Endothelial cell (in vitro differentiated cells): ENCODE measurements at places on chromosomes 2 and 18. TPM values are rescaled to one million over a fixed set of nuclear protein-coding genes. Genes with fewer than 3 reads are reported as not detected.

The SLC19A3 gene
- total RNA-seq, result 0.62 TPM

The RESP18 gene
- not detected for total RNA-seq

The COLEC11 gene
- total RNA-seq, result 2.3 TPM

The GYPC gene
- 154 TPM for total RNA-seq

The FRZB gene
- 90.8 TPM for total RNA-seq

The FSHR gene
- total RNA-seq, result not detected

The SH3YL1 gene
- 35.8 TPM for total RNA-seq

DNA sequence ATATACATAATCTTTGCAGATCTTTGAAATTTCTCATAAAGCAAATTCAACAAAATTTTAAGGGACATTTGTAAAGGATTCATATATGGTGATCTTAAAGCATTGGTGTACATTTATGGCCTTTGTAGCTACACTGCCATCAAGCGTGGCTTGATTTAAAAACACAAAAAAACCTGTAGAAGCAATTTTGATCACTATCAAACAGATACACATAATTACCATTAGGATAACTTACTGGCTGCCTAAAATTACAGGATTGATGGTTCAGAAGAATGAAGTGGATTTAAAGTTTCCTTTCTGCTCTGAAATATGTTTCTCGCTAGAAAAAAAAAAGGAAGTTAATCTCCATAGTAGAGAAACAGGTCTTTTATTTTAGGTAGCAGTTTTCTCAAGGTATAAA, 31.4 kb downstream of the MAPRE2 start:
- no peak for DNase-seq

- DNase-seq, result no peak
Measured at GRCh38 chr2:164710837-164711765, 89.8 kb upstream of the GRB14 start.

DNA sequence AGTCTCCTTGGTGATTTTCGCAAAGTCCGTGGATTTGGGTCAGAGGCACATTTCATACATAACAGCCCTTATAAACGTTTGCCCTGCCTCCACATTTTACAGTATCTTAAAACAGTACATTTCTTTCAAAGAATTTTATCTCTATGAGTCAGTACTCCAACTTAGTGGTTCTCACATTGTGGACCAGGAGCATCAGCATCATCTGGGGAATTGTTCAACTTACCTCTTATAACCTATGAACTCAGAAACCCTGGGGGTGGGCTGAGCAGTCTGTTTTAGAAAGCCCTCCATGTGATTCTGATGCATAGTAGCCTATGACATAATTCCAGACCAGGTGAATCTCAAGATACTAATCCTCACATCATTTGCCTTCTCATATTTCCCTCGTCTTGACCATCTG, 12.4 kb downstream of the SUPT7L start:
- DNase-seq, result no peak

DNA sequence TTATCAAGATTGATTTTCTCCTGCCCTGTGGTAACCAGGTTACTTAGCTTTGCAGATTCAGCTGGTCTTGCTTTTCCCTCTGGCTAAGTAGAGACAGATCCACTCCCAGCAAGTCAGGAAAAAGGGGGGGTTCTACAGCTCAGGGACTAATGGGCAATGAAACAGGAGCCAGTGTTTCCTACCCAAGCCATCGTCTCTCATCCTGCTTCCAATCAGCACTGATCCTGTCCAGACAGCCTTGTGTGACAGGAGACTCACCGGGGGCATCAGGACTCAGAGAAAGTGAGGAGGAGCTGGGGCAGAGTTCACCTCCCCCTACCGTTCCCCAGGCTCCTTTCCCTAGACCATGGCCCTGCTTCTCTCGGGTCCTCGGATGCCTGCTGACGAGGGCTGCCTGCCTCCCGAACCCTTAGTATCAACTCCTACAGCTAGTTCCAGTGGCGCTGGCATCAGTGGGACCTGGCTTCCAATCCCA, 307.6 kb downstream of the ALK start:
- DNase-seq, result no peak

GRCh38 chr18:51074605-51075004, 44.6 kb downstream of the SMAD4 start:
- no peak for DNase-seq

DNA sequence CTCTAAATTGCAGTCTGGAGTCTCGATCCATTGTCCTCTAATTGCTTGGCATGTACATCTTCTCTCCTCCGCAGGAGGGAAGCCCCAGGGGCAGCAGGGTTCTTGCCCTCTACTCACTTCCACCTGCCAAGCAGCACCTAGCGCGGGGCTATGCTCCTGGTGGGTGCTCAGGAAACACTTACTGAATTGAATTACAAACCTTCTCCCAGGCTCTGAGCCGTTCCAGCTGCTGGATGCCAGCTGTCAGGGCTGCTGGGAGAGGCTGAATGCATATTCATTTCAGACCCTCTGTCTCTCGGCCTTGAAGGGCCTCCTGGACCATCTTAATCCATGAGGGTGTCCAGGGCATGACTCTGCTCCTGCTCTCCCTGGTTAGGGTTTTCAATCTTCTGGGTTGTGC, 94.0 kb downstream of the CELF4 start:
- DNase-seq, result no peak

GRCh38 chr2:221437056-221437455, 135.0 kb downstream of the EPHA4 start:
- no peak for DNase-seq

GRCh38 chr2:166653185-166653813, 159.2 kb upstream of the SCN7A start:
- DNase-seq, result no peak

- DNase-seq, result no peak
Measured at GRCh38 chr2:192043216-192043870, 151.4 kb downstream of the TMEFF2 start.

- no peak for DNase-seq
Measured at GRCh38 chr2:68417926-68418325, 49.2 kb downstream of the FBXO48 start.

- no peak for DNase-seq
Measured at GRCh38 chr2:30705056-30705455, 102.2 kb downstream of the CAPN13 start.

- no peak for DNase-seq
Measured at GRCh38 chr18:8794156-8794933, 89.0 kb downstream of the MTCL1 start.

GRCh38 chr2:45675263-45675812, 23.9 kb downstream of the PRKCE start:
- no peak for DNase-seq

DNA sequence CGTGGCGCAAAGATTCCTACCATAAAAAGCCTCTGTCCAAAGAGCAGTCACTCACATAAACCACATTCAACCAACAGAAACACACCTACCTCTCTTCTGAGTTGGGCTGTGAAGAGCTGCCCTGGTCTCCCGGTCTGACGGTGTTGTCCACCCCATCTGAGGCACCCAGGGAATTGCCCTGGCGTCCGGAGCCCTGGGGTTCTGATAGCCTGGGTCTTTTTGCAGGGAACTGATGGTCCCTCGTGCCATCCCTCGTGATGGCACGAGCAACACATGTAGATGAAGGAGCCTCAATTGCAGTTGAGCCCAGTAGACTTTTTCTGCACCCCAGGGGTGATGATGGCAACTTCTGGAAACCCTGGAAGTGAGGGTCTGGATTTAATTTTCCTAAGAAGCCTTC, 13.8 kb downstream of the HJURP start:
- DNase-seq, result no peak

- no peak for DNase-seq
Measured at GRCh38 chr2:177673602-177674595, 281.3 kb downstream of the AGPS start.

- no peak for DNase-seq
Measured at GRCh38 chr18:57030417-57030816, 116.5 kb upstream of the BOD1L2 start.

DNA sequence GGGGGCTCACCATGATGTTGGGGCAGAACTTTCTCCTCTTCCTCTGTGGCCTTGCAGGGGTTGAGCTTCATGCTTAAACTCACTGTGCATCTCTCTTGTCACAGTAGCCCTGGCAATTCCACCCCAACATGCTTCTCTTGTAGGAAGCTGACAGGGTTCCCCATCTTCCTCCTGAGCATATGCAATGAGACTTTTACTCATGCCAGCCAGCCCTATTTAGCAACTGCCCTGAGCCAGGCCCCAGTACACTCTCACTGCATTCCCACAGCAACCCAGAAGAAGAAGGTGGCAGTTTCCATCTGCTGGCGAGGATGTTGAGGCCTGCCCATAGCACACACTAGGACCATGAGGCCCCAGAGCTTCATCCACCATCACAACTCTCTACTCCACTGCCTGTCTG, 72.2 kb upstream of the TEX51 start:
- no peak for DNase-seq

DNA sequence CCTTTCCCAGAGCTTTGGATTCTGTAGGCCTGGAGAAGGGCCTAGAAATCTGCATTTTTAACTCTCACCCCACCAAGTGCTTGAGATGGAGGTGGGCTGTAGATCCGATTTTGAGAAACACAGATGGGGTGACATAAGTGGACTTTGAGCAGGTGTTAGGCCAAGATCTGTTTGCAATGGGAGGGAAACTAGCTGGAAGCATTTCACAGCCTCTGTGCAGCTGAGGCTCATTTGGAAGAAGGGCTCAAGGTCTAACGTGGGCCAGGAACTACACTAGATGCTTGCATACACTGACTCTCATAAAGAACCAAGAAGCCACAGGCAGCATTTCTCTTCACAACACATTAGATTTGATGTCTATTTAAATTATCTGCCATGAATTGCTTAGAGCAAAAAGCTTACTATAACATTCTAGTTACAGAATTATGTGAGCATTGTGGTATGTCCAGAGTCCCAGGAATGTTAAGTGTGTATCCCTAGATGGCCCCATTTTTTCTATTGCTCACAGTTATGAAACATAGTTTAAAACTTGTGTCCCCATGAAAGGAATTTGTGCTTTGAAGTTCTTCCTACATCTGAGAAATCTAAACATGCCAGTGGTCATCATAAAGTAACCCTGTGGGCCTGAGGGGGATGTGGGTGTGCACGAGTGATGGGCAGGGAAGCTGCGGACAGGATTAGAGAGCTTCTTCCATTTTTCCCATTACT, 77.2 kb downstream of the CD28 start:
- DNase-seq, result no peak
